ENCODE measurements at places on chromosomes 7 and 10. TPM values are rescaled to one million over a fixed set of nuclear protein-coding genes. Genes with fewer than 3 reads are reported as not detected.

DNA sequence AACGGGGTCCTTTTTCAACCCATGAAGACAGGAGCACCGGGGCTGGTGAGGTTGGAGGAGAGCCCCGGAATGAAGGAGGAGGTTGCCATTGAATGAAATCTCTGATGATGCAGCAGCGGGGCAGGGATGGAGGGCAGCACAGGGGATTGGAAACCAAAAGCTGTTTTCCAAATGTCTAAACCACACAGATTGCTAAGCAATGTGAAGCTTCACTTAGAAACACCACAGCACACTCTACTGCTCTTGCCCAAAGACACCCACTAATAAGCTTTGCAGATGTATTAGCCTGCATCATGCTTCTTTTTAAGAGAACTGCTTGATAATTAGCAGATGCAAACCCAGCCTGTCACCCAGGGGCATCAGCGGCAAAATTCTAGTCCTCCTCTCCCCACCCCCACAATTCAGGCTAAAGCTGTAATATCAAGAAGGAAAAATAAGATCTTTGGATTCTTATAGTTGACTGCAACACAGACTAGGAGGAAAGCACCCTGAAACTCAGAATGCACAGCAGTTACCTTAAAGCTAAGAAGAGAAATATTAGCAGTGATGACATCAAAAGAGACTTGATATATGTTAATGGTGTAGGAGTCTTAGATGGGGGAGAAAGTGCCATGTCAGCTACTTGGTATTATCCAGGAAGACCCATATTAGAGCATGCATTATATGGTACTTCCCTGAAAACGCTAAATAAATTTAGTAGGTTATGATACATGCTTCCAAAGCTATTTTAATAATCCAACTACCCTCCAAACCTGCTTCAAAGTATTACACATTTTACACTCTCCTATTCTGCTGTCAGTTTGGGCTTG lies 666.7 kb downstream of the KCNMA1 start:
- DNase-seq = no peak

GRCh38 chr7:93120592-93121549 lies 3.1 kb upstream of the SAMD9 start:
- DNase-seq = no peak

GRCh38 chr7:88700725-88701124 lies 58.8 kb upstream of the ZNF804B start:
- no peak for DNase-seq

DNA sequence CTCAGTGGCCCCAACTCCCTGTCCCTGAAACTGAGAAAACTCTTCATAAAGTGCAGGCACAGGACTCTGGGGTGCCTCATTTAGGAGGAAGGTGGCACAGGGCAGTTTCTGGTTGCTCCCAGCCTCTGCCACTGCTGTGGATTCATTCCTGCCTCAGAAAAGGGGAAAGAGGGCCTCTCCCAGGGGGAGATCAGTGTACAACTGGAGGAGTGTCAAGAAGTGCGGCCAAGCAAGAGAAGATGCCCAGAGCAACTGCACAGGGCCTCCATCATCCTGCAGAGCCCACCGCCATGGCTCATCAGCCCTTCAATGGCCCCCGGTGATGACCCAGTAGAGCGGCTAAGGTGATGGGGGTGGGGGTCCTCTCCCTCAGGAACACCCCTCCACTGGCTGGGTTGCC lies 150.3 kb downstream of the PLXNA4 start:
- DNase-seq = no peak

DNA sequence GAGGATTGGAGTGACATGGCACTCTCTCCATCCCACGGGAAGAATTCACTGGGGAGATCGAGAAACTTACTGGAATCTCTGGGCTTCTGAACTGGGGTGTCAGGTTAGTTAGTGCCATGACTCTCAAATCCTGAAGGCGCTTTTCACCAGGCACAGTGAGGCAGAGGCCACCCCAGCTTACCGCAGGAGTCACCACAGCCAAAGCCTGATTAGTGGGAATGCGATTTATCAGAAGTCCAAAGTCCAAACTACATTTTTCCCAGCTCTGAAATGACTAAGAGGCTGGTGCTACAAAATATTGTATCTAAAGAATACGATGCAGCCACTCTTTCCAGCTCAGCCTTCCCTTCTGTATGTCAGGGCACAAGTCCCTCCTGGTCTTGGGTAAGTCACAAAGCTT lies 334.8 kb upstream of the SHH start:
- DNase-seq = no peak

- DNase-seq = no peak
Measured at GRCh38 chr10:82041018-82041417, 166.0 kb downstream of the NRG3 start.

GRCh38 chr7:5666361-5666760 lies 115.1 kb downstream of the RNF216 start:
- no peak for DNase-seq

GRCh38 chr10:27252267-27253000 lies 11.8 kb upstream of the ACBD5 start:
- peak; percentile 32 for DNase-seq

GRCh38 chr7:73960548-73960947 lies 67.4 kb upstream of the ELN start:
- DNase-seq = no peak

DNA sequence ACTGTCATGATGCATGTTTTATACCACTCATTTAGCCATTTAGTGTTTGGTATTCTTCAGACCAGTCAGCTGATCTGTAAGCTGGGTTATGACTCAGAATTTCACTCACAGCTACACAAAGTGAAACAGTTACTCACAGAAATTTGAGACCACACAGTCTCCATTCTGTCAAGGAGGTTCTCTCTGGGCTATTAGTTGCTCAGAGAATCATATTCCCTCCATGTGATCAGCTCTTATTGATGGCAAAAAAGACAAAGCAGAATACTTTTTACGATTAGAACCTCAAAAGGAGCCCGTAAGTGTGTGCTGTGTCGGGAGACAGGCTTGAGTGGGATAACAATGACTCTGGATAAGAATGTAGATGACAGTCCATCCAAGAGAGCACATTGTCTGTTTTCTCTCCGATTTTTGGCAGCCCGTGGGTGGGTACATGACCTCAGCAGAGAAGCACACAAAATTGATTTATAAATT lies 277.6 kb upstream of the SORCS1 start:
- no peak for DNase-seq

DNA sequence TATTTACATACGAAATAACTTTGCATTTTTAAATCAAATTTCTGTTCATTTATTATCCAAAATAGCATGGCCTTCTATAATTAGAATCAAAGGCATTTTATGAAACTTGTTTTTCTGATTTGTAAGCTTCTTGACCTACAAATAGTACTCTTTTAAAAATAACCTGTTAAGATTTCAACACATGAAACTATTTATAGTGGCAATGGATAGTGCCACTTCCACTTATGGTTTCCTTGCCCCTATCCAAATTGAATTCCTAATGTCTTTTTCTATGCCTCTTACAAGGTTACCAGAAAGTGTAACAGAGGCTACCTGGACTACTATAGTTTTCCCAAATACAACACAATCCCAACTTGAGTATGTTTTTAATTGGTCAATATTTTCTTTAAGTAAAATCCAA lies 263.5 kb downstream of the SEMA3D start:
- DNase-seq = no peak

GRCh38 chr10:117353684-117354083 lies 21.6 kb downstream of the PDZD8 start:
- DNase-seq = no peak

DNA sequence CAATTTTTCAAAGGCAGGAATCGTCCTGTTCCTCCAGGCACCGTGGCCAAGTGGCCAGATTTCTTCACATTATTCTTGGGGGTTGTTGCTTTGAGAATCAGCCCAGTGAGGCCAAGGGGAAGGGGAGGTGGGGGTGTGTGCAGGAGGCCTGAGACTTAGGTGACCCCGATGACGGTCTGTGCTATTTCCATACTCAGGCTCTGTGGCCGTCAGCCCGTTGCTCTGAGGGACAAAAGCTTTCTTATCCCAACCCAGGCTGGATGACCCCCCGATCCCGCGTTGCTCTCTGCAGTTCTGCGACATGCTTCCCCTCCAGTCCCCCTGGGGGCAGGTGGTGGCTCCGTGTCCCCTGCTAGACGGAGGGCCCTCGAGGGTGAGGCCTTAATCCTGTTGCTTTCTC lies 14.2 kb downstream of the DOCK1 start:
- DNase-seq = no peak

DNA sequence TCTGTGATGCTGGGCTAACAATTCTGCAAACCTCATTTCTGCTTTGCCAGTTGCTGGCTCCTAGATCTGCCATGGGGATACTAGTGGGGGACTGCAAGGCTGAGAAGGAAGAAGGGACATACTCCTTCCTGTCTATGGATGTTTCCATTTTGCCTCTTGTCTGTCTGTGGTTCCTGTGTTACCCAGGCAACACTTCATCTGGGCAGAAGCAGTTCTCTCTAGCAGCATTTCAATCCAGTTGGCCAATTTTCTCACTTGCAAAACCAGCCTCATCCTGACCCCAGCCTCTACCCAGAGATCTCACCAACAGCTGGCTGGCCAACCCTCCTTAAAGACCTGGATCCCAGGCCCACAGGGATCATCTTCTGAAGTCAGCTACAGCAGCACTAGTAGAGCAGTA lies 131.7 kb downstream of the DOCK4 start:
- no peak for DNase-seq

DNA sequence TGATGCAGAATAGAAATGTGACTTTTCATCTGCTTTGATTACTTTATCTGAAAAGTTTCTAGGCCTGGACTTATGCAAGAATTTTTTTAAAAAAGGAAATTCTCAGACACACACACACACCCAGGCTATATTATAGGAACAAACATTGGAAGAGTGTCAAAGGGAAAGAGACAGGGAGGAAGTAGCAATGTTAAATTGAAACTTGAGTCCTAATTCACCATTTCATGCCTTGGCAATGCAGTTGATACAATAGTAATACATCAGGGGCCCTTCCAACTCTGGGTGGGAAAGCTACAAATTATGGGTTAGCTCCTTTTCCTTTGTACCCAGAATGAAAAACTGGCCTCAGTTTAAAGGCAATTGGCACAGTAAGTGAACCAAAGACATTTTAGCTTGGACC lies 258.0 kb upstream of the LYZL1 start:
- no peak for DNase-seq

GRCh38 chr7:75054744-75055143 lies 18.9 kb downstream of the RCC1L start:
- DNase-seq = no peak

DNA sequence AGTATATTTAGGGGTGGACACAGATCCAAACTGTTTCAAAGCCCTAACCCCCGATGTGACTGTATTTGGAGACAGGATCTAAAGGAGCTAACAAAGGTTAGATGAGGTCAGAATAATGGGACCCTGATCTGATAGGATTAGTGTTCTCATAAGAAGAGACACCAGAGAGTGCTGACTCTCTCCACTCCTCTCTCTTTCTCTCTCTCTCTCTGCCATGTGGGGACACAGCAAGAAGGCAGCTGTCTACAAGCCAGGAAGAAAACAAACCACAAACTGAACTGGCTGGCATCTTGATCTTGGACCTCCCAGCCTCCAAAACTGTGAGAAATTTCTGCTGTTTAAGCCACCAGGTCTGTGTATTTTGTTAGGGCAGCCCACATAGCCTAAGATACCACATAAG lies 84.7 kb upstream of the KDM7A start:
- DNase-seq = no peak

DNA sequence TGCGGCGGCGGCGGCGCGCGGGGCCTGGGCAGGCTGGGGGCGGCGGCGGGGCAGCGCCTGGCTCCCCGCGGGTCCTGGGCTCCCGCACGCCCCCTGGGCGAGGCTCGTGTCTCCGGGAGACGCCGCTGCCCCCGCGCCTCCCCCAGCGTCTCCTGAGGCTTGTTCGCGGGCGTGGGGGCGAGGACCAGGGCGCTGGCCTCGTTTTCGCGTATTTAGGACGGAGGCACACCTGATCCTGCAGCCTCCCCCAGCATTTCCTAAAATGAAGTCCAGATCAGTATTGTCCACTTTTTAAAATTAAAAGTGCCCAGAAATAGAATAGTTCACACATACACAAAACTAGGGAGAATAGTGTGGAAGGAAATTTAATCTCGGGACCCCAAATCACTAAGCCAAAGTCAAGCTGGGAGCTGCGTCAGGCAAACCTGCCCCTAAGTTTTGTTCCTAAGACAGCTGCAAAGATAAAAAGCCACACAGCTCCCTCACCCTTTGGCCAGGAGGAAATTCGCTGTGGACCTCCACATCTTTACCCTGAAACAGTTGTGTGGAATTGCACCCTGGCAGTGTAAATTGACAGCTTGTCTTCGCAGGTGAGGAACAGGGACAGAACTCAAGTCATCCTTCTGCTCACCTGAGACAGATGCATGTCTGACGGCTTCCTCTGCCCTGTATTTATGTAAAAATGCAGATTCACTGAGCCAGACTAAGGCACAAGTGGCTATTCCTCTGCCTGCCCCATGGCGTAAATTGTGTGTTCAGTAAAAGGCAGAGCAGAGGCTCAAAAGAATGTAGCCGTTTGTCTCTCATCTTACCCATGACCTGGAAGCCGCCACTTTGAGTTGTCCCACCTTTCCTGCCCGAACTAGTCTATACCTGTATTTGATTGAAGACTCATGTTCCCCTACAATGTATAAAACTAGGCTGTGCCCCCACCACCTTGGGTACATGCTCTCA lies 740 bp downstream of the GALNT11 start:
- no peak for DNase-seq

- no peak for DNase-seq
Measured at GRCh38 chr7:35398518-35398917, 144.6 kb upstream of the TBX20 start.

- DNase-seq = no peak
Measured at GRCh38 chr7:121002757-121003200, 14.3 kb downstream of the CPED1 start.

DNA sequence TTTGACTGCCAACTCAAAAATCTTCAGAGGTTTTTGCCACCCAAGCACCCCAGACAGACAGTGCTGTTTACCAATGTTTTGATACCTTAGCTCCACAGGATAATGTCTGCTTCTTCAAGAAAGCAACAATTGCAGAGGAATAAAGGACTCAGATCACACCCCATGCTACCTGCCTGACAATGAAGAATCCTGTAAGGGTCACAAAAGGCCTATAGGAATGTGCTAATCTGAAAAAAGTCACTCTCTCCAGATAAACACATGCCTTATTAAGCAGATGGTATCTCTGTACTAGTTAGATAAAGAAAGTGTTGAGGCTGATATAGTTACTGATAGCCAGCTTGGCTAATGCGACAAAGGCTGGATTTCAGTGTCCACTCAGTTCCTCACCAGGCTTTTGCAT lies 1076.7 kb upstream of the SORCS1 start:
- DNase-seq = no peak

- DNase-seq = no peak
Measured at GRCh38 chr7:98913612-98914011, 35.3 kb downstream of the TRRAP start.

GRCh38 chr7:22352887-22353286 lies 4.1 kb downstream of the RAPGEF5 start:
- DNase-seq = no peak

- DNase-seq = no peak
Measured at GRCh38 chr7:106064771-106065574, 47.1 kb downstream of the SYPL1 start.

Gene HOXA3
- 44.4 TPM for polyA plus RNA-seq

Gene NPSR1
- polyA plus RNA-seq = not detected

Gene SEMA3C
- polyA plus RNA-seq = 39.6 TPM

Gene AKR1D1
- polyA plus RNA-seq = not detected

Gene HOGA1
- polyA plus RNA-seq = 41.4 TPM

Gene OR6V1
- not detected for polyA plus RNA-seq

Gene HECW1
- 5.1 TPM for polyA plus RNA-seq

Gene KLF14
- 0.77 TPM for polyA plus RNA-seq

Gene C10orf53
- polyA plus RNA-seq = not detected

Gene CNPY1
- polyA plus RNA-seq = not detected
